ENCODE measurements at places on chromosomes 1 and 21. TPM values are rescaled to one million over a fixed set of nuclear protein-coding genes. Genes with fewer than 3 reads are reported as not detected.

LRRC3 gene
- 0.89 TPM for total RNA-seq

DSCAM gene
- not detected for total RNA-seq

OVAAL gene
- total RNA-seq = 0.69 TPM

DNA sequence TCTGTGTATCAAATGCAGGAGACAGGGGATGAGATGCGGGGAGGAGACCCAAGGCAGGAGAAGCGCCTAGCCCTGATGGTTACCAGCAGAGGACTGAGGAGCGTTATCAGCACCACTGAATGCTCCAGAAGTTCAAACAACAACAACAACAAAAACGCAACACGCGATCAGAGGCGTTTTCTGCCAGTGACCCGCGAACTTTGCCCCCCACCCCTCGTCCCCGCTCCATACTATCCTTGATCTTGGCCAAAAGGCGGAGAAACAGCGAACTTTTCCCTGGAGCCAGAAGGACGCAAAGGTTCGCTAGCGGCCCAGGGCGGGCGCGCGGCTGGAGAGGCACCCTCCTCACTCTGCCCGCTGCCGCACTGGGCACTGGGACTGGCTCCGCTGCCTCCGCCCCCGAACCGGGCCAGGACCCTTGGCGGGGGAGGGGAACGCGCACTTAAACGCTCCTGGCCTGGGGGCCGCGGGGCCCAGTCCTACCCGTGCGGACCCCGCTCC is 699 bp downstream of the ECHDC2 start:
- DNase-seq = peak; percentile 74

GRCh38 chr21:34243562-34243961 is 120.2 kb upstream of the KCNE2 start:
- DNase-seq = no peak

GRCh38 chr1:20586953-20587660 is 1.8 kb upstream of the CDA start:
- peak; percentile 54 for DNase-seq

GRCh38 chr21:44419679-44420078 is 35.6 kb upstream of the LRRC3 start:
- DNase-seq = no peak

GRCh38 chr1:98276514-98276913 is 355.7 kb upstream of the DPYD start:
- DNase-seq = no peak

DNA sequence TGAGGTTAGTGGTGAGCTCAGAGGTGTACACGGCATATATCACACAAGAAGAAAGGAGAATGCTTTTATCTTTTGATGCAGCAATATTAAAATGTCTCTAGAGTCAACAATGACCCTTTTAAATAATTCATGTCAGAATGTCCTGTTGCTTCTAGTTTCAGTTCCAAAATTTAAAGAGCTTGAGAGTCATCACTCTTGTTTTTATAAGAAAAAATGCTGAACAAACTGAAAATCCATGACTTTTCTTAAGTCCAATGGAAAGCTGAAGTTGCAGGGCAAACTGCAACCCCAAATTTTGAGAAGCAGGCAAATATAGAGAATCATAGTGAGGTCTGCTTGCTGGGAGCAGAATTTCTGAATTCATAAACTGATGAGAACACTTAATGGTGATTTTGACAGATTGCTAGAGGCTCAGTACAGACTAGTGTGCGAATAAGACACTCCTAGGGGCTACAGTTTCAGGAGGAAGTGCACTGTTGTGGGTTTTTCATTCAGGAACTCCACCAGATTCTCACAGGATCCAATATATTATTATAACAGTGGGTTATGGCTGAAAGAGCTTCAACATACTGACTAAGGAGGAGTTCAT is 135.1 kb downstream of the CLIC6 start:
- no peak for DNase-seq

- DNase-seq = no peak
These were observed 91.7 kb upstream of the WNT4 start for GRCh38 chr1:22234476-22235030.

Data from right cardiac atrium (tissue), 5 donors.